Midbrain (tissue), 1 donor: ENCODE measurements at places on chromosomes 12 and 14.

GRCh38 chr14:23182372-23183157, 895 bp downstream of the SLC7A8 start:
- peak; percentile 38 for DNase-seq

DNA sequence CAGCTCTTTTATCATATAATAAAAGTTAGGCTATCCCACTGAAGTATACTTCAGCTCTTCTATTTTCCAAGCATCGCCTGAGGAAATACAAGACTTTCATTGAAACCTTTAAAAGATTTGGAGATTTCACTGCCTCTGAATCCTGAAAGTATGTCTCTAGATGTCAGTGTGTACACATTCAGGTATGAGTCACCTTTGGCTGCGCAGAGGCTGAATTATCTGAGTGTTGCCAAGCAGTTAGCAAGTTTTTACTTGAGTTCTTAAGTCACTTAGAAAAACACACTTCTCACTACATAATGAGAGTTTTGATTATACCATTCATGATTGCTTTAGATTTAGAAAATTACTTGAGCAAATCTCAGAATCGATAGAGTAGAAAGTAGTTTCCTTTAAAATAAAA, 210.3 kb downstream of the TMTC2 start:
- DNase-seq = no peak

GRCh38 chr12:130354407-130354806, 16.7 kb downstream of the PIWIL1 start:
- no peak for DNase-seq

GRCh38 chr12:172732-173161, 41.2 kb downstream of the SLC6A12 start:
- no peak for DNase-seq

DNA sequence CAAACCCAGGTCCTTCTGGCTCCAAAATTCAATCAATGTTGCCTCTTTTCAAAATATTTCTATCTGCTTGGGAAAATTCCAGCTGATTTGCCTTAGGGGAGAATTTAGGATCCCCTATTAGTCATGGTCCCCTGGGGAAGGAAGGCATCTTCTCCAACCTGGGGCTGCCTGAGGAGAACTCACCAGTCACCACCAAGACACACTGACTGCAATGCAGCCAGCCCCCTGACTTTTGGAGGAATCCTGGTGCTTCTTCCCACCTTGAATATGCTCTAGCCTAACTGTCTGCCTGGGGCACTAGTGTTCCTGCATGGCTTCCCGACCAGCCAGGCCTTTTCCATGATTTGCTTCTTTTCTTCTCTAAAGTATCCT, 71.8 kb upstream of the BCL2L14 start:
- DNase-seq = no peak

- DNase-seq = no peak
Measured at GRCh38 chr14:22448035-22448904, 140.8 kb downstream of the DAD1 start.

DNA sequence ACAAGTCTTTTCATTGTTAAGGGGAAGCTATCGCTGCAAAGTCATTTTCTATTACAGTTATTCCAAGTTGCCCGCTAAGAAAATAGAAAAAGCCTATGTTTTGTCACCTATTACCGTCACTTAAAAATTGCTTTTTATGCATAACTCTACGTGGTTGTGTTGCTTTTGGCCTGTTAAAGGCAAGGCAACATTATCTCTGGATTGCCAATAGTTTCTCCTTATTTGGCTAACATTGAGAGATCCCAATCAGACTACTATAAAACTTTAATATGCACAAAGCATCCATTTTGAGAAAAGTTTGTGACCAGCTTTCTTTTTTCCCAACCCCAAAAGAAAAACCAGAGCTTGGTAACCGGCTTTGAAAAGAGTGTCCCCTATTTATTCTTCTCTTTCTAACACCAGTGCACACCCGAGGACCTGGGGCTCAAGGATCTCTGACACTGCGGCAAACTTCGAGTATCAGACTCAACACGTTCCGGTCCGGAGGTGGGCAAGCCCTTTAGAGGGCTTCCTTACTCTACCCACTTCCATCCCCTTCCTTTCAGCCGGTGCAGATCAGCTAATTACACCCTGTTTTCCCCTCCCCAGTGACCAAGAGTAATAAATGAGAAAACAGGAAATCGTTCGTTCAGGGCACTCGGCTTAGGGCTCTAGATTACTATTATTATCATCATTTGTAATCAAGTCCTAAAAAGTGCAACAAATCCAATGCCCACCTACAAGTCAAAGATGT, 1.2 kb downstream of the PPP1R12A start:
- peak; percentile 27 for DNase-seq

DNA sequence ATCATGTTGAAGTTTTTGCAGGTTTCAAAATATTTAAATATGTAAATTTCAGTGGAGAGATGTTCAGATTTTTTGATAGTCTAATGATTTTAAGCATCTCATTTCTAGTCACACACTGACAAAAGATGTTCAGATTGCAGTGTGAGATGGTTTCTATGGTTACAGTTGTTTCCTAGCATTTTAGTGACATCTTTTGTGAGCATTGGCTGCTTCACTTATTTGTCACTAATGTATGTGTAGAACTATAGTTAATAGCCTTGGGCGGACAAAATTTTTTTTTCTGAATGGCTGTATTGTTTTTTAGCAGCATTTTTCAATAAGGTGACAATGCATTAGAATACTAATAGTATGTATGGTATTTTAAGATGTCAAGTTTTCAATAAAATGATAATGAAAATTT, 315.6 kb upstream of the PRKD1 start:
- no peak for DNase-seq

- peak; percentile 32 for DNase-seq
Measured at GRCh38 chr12:19244312-19244711, 114.8 kb downstream of the PLEKHA5 start.

- DNase-seq = peak; percentile 79
Measured at GRCh38 chr12:123996581-123996980, 23.6 kb downstream of the ZNF664 start.

DNA sequence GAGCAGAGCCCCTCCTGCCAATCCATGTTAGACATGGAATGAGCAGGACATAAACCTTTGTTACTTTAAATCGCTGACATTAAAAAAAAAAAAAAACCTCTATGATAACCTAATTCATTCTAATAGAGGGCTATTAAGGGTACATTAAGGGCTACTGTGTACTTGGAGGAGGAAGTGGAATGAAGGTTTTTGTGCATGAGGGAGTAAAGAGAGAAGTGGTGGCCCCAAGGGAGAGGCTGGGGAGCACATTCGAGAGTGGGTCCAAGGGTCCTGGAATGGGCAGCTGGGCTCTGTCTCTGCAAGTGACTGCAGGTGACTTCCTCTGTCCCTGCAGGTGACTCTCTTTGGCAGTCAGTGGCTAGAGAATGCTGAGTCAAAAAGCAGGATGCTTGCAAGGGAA, 32.1 kb upstream of the PTGDR start:
- no peak for DNase-seq

DNA sequence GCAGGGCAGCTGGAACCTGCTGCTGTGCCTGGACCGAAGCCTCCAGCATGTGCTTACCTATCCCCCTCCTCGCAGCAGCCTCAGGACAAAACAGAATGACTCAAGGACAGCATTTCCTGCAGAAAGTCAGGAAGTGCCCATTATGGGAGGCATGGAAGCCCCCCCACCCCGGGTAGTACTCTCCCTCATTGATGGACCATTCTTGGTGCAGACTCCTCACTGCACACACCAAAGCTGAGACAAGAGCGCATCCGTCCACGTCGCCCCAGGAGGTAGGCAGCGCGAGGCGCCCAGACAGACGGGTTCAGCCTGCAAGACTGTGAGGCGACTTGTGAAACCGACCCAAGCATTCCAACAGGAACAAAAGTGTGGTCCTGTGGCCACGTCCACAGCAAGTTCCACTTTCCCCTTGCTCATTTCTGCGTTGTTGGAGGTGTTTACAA, 243.9 kb upstream of the ATXN7L3B start:
- no peak for DNase-seq

DNA sequence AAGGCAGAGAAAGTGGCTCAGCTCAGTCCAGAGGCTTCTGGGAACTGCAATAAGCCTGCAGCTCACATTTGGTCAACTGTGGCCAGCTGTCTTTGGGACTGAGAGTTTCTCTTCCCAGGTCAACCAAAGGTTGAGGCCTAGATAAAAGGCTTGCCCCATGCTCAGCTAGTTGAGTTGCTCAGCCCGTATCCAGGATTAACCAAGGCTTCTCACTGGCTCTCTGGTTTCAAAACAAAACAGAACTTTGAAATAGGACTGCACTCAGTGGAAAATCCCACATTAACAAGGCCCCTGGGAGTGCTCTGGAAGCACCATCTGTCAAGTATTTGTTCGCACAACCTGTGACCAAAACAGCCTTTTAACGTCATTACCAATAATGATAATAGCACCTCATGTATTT, 40.3 kb upstream of the NUAK1 start:
- no peak for DNase-seq

DNA sequence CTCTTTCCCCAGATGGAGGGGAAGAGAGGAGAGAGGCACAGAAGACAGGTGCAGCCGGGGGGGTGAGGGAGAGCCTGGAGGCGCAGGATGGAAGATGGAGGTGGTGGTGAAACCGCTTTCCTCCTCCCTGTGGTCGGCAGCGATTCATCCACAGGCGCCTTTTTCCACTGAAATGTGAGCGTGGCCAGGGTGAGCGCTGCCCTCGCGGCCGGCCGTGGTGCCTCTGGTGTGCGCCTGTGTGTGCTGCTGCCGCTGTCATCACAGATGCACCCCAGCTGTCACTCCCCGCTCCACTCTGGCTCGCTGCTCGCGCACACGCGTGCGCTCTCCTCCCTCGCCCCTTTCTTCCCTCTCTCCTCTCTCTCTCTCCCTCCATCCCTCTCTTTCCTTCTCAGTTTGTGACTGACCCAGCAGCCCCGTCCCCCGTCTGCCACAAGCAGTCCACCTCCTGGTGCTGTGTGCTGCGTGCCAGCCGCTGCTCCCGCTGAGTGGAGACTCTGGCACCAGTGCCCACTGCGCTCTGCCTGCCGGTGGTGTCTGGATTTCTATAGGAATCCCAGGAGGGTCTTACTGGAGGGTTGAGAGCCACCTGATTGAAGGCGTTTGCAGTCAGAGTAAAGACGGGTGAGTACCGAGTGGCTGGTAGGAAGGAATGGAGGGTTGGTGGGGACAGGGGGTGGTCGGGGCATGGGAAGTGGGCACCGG, at the start of gene LRTM2:
Gene LRTM2 (plus strand): TSS at position 375 of the 705 bp plus-strand sequence. CDS start 7,584 bp downstream, outside the sequence.
- DNase-seq = no peak

- no peak for DNase-seq
Measured at GRCh38 chr12:13454991-13455777, 258.7 kb downstream of the EMP1 start.

DNA sequence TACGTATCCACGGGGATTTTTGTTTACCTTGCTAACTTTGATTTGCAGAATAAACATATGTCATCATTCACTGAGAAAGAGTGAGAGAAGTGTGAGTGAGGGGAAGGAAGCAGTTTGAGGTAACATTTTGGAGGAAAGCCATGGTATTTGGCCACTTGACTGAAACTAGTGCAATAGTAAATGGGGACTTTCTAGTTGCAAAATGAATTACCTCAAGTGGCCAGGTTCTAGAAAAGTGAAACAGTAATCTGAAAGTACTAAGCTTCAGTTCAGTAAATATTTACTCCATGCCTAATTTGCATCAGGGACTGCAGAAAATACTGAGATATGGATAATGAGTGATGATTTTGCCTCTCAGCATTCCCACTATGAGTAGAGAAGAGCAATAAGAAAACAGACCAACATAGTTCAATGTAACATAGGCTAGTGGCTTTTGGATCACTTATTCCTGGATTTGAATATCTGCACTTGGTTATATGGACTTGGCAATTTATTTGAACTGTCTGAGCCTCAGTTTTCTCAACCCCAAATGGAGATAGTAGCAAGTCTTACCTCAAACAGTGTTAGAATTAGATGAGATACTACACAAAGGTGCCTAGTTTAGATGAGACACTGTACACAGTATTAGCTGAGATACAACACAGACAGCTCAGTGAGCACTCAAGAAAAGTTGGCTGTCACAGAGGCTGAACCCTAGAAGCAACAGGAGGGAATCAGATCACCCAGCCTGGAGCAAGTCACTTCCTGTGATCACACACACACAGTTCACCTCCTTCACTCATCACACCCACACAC, 439.1 kb downstream of the NPAS3 start:
- DNase-seq = no peak

GRCh38 chr12:48279101-48279500, 71.6 kb downstream of the ZNF641 start:
- DNase-seq = no peak

GRCh38 chr14:58533446-58533845, 104.3 kb upstream of the DACT1 start:
- peak; percentile 81 for DNase-seq

DNA sequence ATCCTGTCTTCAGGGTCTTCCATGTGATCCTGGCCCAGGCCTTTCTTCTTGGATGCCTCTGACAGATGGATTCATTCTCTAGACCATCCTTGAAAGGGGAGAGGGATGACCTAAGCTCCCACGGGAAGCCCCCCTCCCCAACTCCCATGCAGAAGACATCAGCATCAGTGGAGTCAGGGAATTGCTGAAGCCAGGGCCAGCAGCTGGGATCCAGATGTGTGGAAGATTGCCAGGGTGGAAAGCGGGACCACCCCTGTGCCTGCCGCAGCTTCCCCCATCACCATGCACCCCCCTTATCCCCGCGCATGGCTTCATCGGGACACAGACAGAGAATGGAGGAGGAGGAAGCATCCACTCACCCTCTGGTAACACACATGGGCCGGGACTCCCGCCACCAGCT, 183.6 kb upstream of the PRMT8 start:
- no peak for DNase-seq

DNA sequence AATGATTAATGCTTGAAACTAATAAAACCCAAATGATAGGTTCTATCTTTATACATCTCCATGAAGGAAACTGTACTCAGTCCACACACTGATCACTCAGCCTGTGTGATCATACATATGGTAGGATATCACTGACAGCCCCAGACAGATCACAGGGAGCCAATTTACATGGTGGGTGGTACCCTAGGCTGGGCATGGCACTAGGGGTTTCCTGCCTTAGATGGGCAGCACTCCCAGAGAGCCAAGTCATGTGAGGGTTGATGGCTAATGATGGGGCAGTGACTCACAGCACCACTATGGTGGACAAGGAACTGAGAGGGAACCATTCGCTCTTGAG, 89.6 kb upstream of the PTPRR start:
- DNase-seq = no peak

DNA sequence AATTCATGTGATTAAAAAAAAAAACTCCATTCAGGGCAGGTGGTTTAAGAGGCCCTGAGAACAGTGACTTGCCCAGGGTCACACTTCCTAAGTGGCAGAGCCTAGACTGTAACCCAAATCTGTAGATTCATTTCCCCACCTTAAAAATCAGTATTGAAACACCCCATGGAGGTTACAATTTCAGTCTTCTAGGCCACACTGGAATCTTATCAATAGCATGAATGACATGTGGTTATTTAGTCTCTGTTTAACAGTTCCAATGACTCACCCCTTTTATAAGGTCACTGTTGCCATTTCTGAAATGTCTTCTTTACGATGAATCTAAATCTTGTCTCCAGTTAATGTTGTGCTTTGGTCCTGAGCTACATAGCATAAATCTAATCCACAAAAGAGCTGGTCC, 262.3 kb upstream of the GRIP1 start:
- no peak for DNase-seq

- no peak for DNase-seq
Measured at GRCh38 chr12:43226151-43226550, 325.9 kb downstream of the ADAMTS20 start.
